NCI-H1417 (cell line): ENCODE measurements at places on chromosomes 13 and 19.

- DNase-seq, result no peak
Measured at GRCh38 chr13:37412241-37412921, 186.2 kb downstream of the POSTN start.

DNA sequence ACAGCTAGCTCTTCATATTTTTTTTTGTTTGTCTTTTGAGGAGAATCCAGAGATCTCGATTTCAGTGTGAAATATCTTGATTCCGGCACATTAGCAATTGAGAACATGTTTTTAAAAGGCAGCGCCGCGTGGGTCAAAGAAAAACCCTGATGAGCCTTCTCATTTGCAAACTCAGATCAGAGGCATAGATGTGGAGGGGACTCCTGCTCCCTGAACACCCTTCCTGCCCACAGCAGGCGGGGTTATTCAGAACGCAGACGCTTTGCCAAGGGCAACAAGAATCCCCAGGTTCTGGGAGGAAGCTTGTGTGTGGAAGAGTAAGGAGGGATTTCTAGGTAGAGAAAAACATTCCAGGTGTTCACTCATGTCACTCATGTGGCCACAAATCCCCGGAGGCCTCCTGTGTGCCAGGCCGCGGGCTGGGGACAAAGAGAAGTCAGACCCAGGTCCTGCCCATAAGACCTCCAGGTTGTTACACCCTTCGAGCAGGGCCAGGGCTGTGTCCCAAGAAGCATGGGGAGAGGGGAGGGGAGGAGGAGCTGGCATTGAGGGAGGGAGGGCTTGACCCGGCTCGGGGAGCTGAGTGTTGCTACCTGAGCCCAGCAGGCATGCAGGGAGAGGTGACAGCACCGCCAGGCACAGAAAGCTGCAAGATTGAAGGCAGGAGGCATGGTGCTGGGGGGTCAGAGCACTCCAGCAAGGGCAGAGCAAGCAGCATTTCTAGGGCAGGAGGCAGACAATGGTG is 15.9 kb upstream of the IGLON5 start:
- DNase-seq, result no peak

GRCh38 chr13:44557986-44558385 is 18.1 kb downstream of the TSC22D1 start:
- no peak for DNase-seq

DNA sequence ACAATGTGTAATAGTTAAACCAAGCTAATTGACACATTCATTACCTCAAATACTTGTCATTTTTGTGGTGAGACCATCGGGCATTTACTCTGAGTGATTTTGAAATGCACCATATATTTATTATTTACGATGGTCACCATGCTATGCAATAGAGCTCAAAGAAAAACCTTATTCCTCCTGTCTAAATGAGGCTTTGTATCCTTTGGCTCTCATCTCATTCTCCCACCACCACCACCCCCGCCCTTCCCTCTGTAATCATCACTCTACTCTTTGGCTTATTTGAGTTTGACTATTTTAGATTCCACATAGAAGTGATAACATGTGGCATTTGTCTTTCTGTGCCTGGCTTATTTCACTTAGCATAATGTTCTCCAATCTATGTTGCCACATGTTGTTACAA is 124.9 kb downstream of the CYSLTR2 start:
- DNase-seq, result no peak

- DNase-seq, result no peak
Measured at GRCh38 chr13:93726173-93726957, 499.8 kb downstream of the GPC6 start.

DNA sequence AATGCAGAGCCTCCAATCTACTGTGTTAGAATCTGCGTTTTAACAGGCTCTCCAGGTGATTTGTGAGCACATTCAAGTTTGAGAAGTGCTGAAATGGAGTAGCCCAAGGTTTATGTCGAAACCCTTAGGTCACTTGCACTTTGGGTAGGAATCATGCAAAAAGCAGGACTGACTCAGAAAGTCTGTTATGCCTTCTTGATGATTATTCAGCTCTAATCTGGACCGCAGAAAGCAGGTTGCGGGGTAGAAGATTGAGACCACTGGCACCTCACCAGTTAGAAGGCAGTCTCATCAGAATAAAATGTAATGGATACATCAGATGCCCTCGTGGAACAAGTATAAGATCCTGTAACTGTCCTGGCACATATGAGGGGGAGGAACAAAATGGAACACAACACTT is 326.3 kb downstream of the DCLK1 start:
- no peak for DNase-seq
